Esophagus muscularis mucosa (tissue), 4 donors: ENCODE measurements at places on chromosomes 6 and 20. TPM values are rescaled to one million over a fixed set of nuclear protein-coding genes. Genes with fewer than 3 reads are reported as not detected.

Gene BANF2
- total RNA-seq = not detected

Gene SNX5
- 58.3 TPM for total RNA-seq

Gene IPCEF1
- total RNA-seq = 2.7 TPM

Gene SLC22A16
- total RNA-seq = not detected

Gene PHACTR1
- total RNA-seq = 4.2 TPM

Gene TBX18
- 17.4 TPM for total RNA-seq

Gene SDC4
- 177 TPM for total RNA-seq

Gene NUDT3
- total RNA-seq = 57.2 TPM

Gene MATN4
- 0.17 TPM for total RNA-seq

Gene GPANK1
- 20.4 TPM for total RNA-seq

- no peak for DNase-seq
Measured at GRCh38 chr6:89121934-89122333, 4.1 kb upstream of the SRSF12 start.

DNA sequence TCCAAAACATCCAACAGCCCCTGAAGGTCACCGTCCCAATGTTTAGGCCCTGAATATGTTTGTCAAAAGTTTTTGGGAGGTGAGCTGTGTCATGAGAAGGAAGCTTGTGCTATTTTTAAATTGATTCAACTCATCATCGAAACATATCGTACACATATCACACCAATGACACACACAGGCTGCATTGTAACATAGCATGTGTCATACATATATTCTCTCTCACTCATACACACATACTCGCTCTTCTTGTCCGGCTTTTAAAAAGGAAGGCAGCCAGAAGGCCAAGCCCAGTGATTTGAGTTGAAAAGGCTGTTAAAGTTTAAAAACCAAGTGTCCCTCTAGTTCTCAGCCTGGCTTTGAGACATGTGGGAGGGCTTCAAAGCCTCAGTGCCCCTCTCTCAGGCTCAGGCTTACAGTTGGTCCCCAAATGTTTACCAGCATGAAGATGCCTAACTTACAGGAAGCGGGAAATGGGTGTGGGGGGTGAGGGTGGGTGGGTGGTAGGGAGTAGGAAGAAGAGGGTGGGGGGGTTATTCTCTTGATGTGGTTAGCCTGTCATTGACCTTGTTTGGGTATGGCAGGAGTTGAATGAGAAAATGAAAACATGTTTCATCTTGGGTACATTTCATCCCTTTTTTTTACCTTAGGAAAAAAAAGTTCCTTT is 3.3 kb upstream of the PRDM1 start:
- DNase-seq = peak; percentile 64

- DNase-seq = no peak
Measured at GRCh38 chr6:129726650-129727049, 16.7 kb upstream of the ARHGAP18 start.

DNA sequence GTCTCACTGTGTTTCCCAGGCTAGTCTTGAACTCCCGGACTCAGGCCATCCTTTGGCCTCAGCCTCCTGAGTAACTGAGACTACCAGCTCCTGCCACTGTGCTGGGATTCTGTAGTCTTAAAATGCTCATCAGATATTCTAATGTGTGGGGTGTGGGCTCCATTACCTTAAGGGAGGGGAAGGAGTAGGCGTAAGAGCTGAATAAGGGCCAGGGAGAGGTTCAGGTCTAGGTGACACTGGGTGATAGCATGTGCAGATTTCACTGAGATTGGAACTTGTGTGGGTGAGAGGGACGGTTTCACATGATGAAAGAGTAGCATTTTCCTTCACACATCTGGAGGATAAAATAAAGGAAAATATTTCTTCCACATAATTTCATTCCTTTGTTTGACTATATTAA is 8.5 kb downstream of the AKAP12 start:
- no peak for DNase-seq

- DNase-seq = no peak
Measured at GRCh38 chr20:34815636-34816035, 9.8 kb downstream of the NCOA6 start.

GRCh38 chr6:73791336-73791735 is 95.3 kb downstream of the CD109 start:
- DNase-seq = no peak

DNA sequence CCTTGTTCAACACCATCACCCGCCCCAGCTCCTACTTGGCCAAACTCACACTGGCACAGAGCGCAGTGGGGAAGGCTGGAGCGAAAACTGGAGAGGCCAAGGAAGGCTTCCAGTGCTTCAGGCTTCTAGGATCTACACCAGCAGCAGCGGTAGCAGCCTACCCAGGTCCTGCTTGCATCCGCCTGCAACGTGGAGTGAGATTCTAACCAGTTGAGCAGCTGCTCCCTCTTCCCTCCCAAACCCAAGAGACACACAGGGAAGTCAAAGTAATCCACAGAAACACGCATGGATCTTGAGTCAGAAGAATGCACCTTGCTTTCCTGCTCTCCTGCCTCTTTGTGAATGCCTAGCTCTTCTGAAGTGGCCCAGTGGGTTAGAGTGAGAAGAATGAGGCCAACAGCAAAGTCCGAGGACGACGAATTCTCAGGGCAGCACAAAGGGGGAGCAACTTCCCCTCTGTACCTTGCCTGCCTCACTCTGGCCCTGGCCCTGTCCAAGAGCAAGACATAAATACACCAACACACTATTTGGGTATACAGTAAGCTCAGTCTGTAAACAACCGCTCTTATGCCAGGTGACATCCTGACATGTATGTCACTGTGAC is 95.9 kb upstream of the FOXQ1 start:
- DNase-seq = peak; percentile 89

DNA sequence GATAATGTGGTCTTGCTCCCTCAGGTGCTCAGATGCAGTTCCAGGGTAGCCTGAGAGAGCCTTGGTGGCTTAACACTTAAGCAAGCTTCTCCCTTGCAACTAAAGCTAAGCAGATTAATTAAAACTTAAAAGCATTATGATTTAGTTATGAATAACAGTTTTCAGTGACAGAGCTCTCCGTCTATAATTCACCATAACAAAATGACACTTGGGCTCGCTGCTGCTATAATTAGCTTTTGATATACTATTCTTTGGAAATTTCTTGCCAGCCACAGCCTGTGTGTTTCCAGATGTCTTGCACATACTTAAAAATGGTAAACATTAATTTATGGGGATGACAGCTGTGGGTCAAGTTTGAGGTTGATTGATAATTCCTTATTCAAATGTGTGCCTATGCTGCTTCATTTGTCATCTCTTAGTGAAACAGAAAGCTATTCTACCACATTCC is 380.5 kb downstream of the TFAP2B start:
- no peak for DNase-seq

DNA sequence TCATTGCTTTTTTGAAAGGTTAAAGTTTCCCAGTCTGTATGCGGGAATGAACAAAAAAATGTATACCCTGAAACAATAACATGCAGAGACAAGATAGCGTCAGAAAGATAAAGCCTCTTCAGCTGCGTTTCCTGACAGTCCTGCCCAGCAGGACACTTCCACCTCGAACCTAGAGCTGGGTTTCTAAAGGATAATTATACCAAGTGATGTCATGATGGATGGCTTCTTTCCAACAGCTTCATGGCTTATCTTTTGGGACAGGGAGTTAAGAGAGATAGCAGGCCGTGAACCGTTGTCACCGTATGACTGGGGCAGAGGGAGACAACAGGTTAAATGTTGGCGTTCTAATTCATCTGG is 267.6 kb upstream of the SGK1 start:
- DNase-seq = no peak

DNA sequence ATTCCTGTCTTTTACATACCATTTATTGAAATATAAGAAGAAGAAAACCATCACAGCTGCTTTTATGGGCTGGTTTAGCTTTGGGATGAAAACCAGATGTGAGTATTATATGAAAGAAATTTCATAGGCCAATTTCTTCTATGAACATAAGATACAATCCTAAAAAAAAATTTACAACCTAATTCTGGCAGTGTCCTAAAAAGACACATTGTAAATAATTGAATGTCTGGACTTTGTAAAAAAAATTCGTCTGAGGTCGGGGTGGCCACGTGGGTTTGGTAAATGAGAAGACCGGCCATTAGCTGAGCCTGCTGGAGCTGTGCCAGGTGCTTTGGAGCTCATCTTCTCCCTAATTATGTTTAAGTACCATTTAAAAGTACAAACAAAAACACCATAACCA is 26.8 kb downstream of the DACT2 start:
- DNase-seq = no peak

DNA sequence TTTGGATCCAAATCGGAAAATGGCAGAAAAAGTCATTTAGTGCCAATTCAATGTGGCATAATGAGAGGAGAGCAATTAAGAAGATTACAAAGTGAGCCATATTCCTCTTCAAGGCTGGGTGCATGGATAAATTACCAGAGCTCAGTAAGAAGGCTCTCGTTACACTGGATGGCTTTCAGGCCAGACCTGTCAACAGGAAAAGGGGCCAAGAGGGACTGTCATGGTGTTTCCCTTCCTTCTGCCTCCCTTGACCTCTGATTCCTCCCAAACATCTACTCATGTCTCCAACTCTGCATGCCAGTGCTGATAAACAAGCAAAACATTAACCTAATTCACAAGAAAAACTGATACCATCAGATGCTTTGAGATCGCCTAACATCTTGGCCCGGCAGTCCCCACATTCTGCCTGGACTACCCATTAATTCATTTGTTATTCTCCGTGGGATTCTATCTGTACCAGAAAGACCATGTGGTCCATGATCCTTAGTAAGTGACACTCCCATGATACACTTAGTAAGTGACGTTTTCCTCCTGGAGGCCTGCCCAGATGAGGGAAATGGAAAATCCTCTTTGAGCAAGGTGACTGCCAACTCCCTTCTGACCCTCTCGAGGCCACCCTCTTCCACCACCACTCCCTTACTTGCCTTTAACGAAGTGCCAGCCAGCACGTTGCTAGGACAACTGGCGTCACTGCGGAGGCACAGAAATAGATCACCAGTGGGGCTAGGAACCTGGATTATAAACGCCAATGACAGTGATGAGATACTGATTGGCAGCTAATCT is 239.2 kb downstream of the GMPR start:
- no peak for DNase-seq

- no peak for DNase-seq
Measured at GRCh38 chr6:138592749-138593123, 93.4 kb upstream of the NHSL1 start.

DNA sequence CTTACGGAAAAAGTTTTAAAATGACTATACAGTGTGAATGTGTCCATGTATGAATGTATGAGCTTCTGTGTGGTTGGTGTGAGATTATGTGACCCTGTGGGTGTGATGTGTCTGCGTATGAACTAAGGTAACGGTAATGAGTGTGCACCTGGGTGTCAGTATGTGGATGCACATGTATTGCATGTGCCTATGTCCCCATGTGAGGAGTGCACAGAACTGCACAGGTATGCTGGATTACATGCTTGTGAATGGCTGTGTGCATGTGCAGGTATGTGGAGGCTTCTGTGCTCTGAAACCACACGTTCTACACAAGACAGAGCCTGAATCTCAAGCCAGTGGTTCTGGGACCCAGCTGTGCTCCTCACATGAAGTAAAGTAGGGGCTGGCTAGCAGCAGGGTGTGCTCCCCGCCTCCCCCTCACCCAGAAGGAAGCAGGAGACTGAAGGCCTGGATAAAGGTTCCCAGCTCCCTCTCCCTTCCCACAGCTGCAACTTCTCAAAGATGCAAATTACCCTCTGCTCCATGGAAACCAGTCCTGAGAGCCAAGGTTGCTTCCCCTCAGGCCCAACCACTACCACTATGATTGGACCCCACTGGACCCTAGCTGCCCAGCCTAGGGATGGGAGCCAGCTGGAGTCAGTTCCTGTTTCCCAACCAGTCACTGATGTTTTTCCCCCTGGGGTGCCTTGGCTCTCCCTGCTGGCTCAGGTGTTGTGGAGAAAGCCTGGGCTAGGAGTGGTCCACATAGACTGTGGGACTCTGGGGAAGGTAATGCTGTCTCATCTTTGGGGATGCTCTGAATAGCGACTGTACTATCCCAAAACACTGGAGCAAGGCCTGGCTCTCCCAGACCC is 24.8 kb upstream of the SPDEF start:
- no peak for DNase-seq

DNA sequence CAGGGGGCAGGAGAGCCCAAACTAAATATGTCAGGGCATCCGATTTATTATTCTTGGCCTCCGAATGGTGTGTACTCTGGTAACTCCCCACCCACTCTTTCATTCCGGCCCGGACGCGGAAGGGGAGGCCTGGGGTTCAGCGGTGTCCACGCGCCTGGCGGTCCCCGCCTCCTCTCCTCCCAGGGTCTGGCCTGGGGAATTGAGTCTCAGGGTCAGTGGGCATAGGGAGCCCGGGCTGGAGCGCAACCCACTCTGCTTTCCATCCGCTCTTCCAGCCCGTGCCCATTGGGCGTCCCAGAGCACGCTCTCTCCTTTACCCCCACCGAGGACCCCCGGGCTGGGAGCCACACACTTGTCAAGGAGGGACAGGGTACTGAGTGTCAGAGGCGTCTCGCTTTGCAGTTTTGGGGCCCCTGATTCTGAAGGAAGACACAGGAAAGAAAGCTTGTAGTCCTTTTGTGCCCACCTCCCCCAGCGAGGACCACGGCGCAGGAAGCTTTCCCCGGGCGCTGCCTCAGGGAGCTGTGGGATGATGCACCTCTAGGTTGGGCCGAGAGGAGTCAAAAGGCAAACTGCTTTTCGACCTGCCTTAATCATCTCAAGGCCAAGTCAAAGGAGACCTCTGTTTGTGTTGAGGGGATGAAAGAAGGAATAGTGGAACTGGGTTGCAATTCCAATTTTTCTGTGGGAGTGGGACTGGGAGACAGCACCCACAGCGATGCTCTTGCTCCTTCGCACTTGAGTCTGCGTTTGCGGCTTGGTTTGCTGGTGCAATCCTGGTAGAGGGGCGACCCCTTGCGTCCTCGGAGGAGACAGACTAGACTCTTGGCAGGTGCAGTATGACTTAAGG is 2.5 kb downstream of the RSPO3 start:
- DNase-seq = no peak

DNA sequence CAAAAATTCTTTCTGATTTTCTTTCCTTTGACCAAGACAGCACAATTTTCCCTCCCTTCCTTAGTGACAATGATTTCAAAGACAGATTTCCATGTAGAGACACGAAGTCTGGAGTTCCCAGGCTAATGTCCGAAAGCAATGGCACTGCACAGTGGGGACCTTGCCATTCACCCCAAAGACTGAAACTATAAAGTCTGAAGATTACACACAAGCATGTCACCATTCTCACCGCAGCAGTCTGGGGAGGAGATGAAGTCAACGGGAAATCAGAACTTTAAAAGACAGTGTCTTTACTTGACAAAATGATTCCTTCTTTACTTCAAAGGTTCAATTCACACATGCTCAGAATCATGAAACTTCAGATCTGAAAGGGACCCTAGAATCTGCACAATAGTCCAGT is 8.3 kb downstream of the B4GALT5 start:
- no peak for DNase-seq
